ENCODE measurements at places on chromosomes 1 and 21.

DNA sequence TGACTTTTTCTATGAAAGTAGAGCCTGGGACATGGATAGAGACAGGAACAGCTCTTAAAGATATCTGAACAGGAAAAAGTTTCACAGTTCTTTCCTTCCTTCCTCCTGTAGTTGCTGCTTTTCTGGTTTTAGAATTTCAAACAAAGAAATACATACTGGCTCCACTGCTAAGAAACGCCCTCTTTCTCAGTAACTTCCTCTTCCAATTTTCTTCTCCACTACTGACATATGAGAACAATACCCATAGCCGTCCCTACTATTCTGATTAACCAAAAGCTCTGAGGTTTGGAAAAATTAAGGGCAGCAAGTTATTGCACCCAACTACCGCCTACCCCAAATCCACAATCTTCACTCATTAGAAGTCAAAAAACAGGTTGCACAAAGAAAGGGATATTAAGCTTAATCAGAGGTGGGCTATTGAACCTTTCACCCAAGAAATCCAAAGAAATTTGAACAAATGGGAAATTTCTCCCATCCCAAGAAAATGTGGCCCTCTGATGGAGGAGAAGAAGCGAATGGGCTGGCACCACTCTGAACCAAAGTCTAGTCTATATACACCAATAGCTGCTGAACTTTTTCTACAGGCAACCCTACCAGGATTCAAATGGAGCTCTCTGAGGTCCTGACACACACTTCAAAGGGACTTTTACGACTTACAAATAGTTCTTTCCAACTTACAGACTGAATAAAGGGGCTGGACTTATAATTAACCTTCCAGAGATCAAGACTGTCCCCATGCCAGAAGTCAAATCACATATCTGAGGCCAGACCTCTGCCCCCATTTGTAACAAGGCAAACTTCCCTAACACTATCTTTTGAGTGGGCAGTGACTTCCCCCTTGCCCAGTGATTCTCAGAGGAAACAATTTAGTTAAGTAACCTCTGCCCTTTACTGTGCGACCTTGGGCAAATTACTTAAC lies 1.7 kb downstream of the WASF2 start:
- DNase-seq = no peak

GRCh38 chr1:4709641-4710040 lies 55.2 kb downstream of the AJAP1 start:
- no peak for DNase-seq

DNA sequence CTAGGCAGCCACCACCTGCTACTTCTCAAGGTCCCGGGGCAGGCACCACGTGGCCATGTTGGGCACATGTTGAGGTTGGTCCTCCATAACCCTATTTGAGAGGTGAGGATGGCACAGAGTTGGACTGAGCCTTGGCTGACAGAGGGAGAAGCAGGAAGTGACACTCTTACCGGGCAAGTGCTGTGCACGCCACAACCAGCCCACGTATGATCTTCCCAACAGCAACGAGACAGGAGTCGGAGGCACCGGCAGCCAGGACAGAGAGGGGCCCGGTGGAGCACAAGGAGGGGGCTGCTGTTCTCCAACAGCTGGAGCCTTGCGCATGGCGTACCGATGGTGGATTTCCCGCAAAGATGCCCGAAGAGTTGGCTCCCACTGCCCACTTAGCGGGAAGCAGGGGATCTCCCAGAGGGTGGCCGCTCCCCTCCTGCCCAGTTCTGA lies 3.4 kb downstream of the CLEC20A start:
- no peak for DNase-seq

DNA sequence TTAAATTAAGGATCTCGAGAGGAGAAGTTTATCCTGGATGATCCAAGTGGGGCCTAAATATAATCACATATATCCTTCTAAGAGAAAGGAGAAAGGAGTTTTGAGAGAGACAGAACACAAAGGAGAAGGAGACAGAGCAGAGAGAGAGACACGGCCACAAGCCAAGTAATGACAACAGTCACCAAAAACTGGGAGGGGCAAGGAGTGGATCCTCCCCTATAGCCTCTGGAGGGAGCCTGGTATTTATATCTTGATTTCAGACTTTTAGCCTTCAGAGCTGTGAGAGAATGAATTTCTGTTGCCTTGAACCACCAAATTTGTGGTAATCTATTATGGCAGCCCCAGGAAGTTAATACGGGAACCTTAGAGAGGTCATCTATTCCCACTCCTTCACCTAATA lies 49.5 kb upstream of the CD1D start:
- no peak for DNase-seq

GRCh38 chr1:221470000-221470698 lies 271.7 kb downstream of the DUSP10 start:
- no peak for DNase-seq

- DNase-seq = no peak
Measured at GRCh38 chr21:32958288-32959002, 67.3 kb upstream of the OLIG2 start.

Data from dorsolateral prefrontal cortex (tissue), 122 donors.